Ascending aorta (tissue), 2 donors: ENCODE measurements at places on chromosomes 4 and X. TPM values are rescaled to one million over a fixed set of nuclear protein-coding genes. Genes with fewer than 3 reads are reported as not detected.
A peak's percentile ranks its signal among the peaks of the same experiment; 100 is the strongest.

- peak overlapping the region; percentile 60 for H3K27ac ChIP-seq
- no peak for DNase-seq
- H3K27me3 ChIP-seq = no peaks in the 10 kb centered on the region
- no peaks in the 10 kb centered on the region for H3K36me3 ChIP-seq
Measured at GRCh38 chrX:21926527-21927278, 13.8 kb upstream of the SMS start.

DNA sequence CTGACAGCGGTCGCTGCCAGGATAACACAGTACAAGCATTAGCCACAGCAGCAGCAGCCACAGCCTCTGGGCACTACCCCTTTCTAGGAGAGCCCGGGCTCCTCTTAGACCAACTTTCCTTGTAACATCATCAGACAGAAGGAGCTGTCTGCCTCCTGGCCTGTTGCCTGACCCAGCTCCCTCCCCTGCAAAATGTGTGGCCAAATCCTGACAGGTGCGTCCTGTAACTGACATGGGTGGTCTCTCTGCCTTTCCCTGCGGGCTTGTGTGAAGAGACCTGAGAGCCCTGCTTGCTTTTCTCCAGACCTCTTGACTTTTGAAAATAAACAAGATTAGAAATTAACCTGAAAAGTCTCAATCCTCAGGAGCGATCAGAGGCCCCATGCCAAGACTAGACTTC lies 824.9 kb downstream of the RAPGEF2 start:
- H3K4me1 ChIP-seq = no peaks in the 10 kb centered on the region
- H3K4me3 ChIP-seq = no peak overlapping the region
- no peak for DNase-seq

DNA sequence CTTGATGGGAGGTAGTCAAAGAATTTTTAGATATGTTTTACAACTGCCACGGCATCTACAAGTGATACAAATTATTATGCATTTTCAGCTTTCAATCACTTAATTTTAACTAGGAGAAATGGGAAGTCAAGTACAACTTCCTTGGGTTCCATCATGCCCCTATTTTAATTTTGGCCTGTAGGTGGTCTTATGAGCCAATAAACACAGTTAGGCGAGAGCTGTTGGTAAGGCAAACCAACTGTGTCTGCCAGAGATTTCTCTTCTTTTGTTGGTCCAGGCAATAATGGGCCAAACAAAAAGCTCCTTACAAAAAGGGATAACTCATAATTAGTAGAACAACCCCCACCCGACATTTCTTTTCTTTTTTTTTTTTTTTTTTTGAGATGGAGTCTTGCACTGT lies 63.3 kb upstream of the ARX start:
- H3K4me3 ChIP-seq = no peak overlapping the region
- no peaks in the 10 kb centered on the region for H3K27me3 ChIP-seq
- H3K27ac ChIP-seq = no peak overlapping the region
- no peak for DNase-seq
- H3K4me1 ChIP-seq = no peaks in the 10 kb centered on the region
- H3K36me3 ChIP-seq = no peaks in the 10 kb centered on the region

DNA sequence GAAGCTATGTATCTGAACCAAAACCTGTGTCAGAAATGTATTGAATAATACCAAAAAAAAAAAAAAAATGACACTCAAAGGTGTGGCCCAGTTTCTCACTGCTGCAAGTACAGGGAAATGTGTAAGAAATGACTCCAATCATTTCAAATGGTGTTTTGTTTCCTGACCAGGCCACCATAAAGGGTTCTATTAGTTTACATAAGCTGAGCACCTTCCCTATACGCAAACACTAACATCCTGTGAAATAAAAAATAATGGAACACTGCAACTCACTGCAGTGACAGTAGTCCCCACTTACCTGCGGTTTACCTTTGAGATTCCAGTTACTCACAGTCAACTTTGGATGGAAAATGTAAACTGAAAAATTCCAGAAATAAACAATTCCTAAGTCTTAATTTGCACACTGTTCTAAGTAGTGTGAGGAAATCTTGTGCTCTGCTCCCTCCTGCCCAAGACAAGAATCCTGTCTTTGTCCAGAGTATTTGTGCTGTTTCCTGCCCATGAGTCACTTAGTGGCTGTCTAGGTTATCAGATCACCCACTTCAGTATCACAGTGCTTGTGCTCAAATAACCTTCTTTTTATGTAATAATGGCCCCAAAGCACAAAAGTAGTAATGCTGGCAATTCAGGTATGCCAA lies 265.3 kb downstream of the RCHY1 start:
- H3K27ac ChIP-seq = no peak overlapping the region
- no peaks in the 10 kb centered on the region for H3K36me3 ChIP-seq
- no peaks in the 10 kb centered on the region for H3K27me3 ChIP-seq
- no peak for DNase-seq

GRCh38 chr4:8384397-8385060 lies 56.0 kb downstream of the ACOX3 start:
- H3K36me3 ChIP-seq = peaks cover 67% of the 10 kb centered on the region
- no peak overlapping the region for H3K4me3 ChIP-seq
- H3K27ac ChIP-seq = no peak overlapping the region
- DNase-seq = no peak
- H3K27me3 ChIP-seq = no peaks in the 10 kb centered on the region
- no peaks in the 10 kb centered on the region for H3K4me1 ChIP-seq

The GDPD2 gene
- total RNA-seq = not detected

The IL13RA1 gene
- 29.6 TPM for total RNA-seq

DNA sequence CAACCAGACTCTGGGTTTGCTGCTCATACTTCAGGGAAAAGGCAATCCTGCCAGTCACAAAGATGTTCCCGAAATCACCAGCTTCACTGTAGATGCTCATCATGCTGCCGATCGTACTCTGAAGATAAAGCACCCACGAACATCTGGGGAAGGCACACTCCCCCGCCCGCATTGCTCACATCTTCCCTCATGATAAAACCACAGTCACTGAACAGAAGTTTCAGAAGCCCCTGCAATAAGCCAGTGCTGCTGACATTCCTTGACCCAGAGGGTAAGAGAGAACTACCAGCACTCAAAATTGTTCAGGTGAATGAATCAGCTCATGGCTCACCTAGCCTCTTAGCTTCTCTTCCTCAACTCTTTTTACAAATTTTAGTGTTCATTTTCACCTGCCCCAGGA lies 43.1 kb downstream of the SRPX2 start:
- H3K27ac ChIP-seq = no peak overlapping the region
- H3K27me3 ChIP-seq = no peaks in the 10 kb centered on the region
- DNase-seq = no peak
- no peaks in the 10 kb centered on the region for H3K36me3 ChIP-seq
- no peaks in the 10 kb centered on the region for H3K4me1 ChIP-seq

DNA sequence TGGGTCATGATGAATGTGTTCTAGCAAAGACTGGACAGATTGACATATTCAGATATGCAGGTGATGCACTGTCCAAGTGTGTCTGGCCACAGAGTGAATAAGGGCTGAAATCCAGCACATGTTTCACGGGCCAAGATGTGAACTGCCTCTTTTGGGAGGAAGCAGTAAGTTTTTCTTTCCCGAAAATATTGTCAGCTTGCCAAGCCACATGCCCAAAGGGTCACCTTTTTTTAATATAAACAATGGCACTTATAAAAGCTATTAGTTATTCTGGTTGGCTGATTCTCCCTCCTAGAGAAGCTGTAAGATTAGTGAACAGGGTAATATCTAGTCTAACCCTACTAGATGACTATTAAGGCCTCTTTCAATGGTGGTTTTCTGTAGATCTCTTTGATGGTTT lies 1.5 kb upstream of the EDNRA start:
- H3K27ac ChIP-seq = peak overlapping the region; percentile 96
- no peak overlapping the region for H3K4me3 ChIP-seq
- H3K36me3 ChIP-seq = no peaks in the 10 kb centered on the region
- H3K4me1 ChIP-seq = peaks cover 6% of the 10 kb centered on the region

- H3K27me3 ChIP-seq = no peaks in the 10 kb centered on the region
- H3K27ac ChIP-seq = no peak overlapping the region
- no peak for DNase-seq
- no peaks in the 10 kb centered on the region for H3K4me1 ChIP-seq
- H3K36me3 ChIP-seq = no peaks in the 10 kb centered on the region
- no peak overlapping the region for H3K4me3 ChIP-seq
Measured at GRCh38 chr4:183326853-183327252, 4.6 kb upstream of the CLDN24 start.

DNA sequence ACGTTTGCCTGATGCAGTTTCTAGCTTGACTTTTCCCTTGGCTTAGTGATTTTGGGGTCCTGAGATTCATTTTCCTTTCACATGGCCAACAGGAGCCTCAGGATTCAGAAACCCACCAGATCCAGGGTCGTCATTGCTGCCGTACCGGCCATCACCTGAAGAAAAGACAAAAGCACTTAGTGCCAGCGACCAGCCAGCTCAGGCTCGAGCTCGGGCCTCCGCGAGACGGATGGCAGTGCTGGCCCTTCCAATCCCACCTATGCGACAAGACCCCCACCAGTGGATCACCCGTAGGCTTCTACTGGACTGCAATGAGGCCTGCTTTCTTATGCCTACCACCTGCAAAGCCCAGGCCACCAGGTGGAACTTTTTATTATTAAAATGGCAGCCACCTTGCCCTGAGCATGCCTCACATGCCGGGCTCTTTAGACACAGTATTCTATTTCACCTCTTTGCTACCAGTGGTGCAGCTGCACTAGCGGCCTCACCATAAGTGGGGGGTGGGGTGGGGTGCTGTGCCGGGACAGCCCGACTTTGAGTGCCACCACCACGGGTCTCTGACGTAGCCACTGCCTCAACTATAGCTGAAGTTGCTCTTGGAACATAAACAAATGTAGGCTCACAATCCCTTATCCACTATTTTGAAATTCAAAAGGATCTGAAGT lies 84.3 kb downstream of the MTMR1 start:
- no peaks in the 10 kb centered on the region for H3K27me3 ChIP-seq
- DNase-seq = no peak
- no peaks in the 10 kb centered on the region for H3K4me1 ChIP-seq
- H3K27ac ChIP-seq = no peak overlapping the region

- H3K27me3 ChIP-seq = no peaks in the 10 kb centered on the region
- no peaks in the 10 kb centered on the region for H3K4me1 ChIP-seq
- H3K27ac ChIP-seq = no peak overlapping the region
Measured at GRCh38 chr4:183816882-183817509, 88.1 kb upstream of the STOX2 start.

DNA sequence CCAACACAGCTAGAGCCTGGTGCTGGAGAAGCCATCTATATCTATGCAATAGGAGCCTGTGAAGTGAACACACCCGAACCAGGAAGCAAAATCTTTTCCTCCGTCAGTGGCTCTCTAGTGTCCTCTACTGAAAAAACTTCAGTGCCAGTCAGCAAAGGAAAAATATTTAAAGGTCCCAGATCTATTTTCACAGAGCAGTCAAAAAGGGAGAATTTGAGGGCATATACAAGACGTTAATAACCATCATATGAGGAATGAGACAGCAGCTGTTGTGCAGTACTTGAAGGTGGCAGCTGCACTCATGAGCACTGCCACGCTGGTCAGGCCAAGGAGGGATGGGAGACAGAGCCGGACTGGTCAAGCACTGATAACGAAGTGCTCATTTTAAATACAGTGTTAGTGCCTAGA lies 14.4 kb downstream of the MCUB start:
- H3K27ac ChIP-seq = no peak overlapping the region
- no peaks in the 10 kb centered on the region for H3K4me1 ChIP-seq
- no peak overlapping the region for H3K4me3 ChIP-seq
- no peak for DNase-seq

- no peak for DNase-seq
- no peak overlapping the region for H3K4me3 ChIP-seq
- H3K36me3 ChIP-seq = no peaks in the 10 kb centered on the region
- no peak overlapping the region for H3K27ac ChIP-seq
Measured at GRCh38 chr4:176217510-176217909, 22.1 kb upstream of the SPATA4 start.

DNA sequence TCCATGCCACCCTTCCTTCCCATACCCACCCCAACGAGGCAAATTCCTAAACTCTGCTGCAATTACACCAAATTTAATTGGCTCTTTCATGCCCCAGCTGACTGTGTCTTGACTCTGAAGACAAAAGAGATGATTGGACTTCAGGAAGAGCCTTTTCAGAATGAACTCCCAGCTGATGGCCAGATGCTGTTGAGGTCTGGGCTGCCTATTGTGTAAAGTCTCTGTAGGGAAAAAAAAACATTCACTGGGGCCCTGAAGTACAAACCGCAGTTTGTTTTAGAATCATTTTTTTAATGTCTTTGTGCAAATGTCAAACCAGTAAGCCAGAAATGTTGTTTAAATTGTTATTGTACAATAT lies 174.8 kb downstream of the HHIP start:
- no peak overlapping the region for H3K27ac ChIP-seq
- no peak for DNase-seq
- H3K4me3 ChIP-seq = no peak overlapping the region
- H3K4me1 ChIP-seq = no peaks in the 10 kb centered on the region

The KIF4A gene
- total RNA-seq = not detected

- H3K27me3 ChIP-seq = no peaks in the 10 kb centered on the region
- no peak overlapping the region for H3K4me3 ChIP-seq
- H3K36me3 ChIP-seq = no peaks in the 10 kb centered on the region
- H3K27ac ChIP-seq = peak overlapping the region; percentile 75
Measured at GRCh38 chr4:13988353-13989305, 361.1 kb upstream of the BOD1L1 start.

The NHSL2 gene
- total RNA-seq = 58.1 TPM

DNA sequence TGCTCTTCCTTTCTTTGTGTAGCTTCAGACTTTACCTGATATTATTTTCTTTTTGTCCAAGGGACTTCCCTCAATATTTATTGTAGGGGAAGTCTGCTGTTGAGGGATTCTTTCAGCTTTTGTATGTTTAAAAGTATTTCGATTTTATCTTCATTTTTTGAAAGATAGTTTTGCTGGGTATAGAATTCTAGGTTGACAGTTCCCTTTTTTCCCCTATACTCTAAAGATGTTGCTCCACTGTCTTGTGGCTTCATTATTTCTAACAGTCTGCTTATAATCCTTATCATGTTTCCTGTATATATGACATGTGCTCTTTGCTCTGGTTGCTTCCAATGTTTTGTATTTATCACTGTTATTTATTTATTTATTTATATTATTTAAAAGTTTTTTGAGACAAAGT lies 57.3 kb downstream of the CYTL1 start:
- no peak for DNase-seq
- H3K27ac ChIP-seq = no peak overlapping the region
- H3K36me3 ChIP-seq = no peaks in the 10 kb centered on the region
- no peaks in the 10 kb centered on the region for H3K4me1 ChIP-seq
- H3K27me3 ChIP-seq = no peaks in the 10 kb centered on the region

DNA sequence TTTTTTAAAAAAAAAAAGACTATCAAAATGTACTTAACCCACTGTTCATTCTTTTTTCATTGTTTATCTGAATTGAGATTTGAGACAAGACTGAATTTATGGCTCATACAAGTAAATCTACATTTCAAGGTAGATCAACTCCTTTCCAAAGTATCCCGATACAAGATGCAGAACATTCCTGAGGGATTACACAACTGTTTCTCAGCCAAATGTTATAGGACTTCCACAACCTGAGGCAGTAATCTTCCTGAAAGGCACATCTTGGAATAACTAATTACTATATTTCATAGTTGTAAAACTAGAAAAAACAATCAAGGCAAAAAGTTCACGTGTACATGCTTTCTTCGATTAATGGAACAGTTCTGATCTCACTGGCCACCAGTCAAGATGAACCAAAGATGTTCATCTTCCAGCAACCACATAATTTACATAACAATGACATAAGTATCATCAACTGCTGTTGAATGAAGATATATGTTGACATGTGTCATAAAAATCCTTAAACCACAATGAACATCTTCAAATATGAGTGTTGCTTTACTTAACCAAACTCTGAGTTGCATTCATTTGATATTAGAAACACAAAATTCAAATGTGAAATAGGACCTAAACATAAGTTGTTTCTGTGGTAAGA lies 225.2 kb upstream of the DKK2 start:
- DNase-seq = no peak
- no peak overlapping the region for H3K27ac ChIP-seq
- no peaks in the 10 kb centered on the region for H3K36me3 ChIP-seq
- H3K4me3 ChIP-seq = no peak overlapping the region
- H3K27me3 ChIP-seq = no peaks in the 10 kb centered on the region
